Cerebellum (tissue), 4 donors: ENCODE measurements at places on chromosomes 12 and 14. TPM values are rescaled to one million over a fixed set of nuclear protein-coding genes. Genes with fewer than 3 reads are reported as not detected.

DNA sequence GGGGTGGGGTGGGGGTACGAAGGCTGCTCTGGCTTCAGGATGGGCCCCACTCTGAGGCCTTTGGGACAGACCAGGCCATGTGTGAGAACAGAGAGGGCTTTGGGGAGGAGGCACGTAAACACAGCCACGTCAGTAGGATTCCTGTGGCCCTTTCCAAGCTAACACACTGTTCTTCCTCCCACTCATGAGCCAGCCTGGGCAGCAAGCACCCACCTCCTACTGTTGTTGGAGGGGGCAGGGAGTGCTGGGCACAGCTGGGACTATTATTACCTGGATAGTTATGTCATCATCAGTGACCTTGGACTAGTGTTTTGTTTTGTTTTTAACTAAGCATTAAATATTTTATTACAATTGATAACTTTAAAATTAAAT is 5.3 kb downstream of the CHGA start:
- no peak for DNase-seq

- no peak for DNase-seq
Observed at GRCh38 chr12:23550753-23551152, 398.7 kb downstream of the SOX5 start.

DNA sequence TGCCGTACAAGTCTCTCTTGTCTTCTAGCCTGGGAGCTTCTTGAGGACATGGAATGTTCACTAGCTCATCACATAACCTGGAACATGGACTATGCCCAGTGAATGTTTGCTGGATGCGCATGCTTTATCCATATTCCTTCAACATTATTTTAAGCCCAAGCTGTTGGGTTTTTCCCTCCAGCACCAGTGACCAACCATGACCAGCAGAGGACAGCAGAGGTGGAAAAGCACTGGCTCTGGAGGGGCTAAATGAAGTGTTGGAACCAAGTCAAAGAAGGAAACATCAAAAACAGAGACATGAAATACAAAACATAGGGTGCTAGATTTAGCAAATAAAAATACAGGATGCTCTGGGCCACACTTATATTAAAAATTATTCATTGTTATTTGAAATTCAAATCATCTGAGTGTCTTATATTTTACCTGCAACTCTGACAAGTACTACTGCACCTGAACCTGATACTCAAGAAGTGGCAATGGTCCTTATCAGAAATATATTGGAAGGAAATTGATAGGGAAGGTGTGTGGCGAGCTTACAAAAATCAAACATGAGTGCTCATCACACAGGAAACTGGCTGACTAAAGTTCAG is 23.1 kb upstream of the HELB start:
- no peak for DNase-seq

- DNase-seq = no peak
Observed at GRCh38 chr14:92988786-92989755, 66.1 kb downstream of the CHGA start.

- DNase-seq = peak; percentile 3
Observed at GRCh38 chr12:3964439-3964838, 91.2 kb upstream of the PARP11 start.

GRCh38 chr14:60232185-60232584 is 16.8 kb upstream of the PPM1A start:
- no peak for DNase-seq

DNA sequence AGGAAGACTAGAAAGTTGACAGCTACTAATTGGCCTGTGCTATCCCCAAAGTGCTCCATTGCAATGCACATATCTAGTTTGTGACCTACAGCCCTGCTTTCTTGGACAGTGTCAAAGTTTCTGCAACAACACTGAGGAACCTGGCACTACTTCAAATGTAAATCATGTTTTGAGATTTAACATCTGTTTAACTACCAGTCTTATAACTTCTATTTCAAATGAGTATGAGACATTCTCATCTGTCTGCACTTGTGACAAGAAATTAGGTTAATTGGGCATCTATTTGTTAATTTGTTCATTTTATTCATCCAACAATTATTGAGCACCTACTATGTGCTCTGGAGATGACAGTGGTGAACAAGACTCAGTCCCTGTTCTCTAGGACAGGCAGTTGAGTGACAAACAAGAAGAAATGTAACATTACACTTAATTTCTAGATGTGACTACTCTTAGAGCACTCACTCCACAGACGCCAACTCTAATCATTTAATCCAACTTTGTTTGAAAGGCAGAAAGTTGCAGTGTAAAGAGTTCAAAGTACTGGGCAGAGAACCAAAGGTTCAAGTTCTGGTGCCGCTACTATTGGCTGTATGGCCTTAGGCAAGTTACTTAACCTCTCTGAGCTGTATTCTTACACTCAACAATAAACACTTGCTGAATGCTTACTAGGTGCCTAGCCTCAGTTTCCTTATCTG is 74.8 kb downstream of the HECTD4 start:
- DNase-seq = no peak

DNA sequence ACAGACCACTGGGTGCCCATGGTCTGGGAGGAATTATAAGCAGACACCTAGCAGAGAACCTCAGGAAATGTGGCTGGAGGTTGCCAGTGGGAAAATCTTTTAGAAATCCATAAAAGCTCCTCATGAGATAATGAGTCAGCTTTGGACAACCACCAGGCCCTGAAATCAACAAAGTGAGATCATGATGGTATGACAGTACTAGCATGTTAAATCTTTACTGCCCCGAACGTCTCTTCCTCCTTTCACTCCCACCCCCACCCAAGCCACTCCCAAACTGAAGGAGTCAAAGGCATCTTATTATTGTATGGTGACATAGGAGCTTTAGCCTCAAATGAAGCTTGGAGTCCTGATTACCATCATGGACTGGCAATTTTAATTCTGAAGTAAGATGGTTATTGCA is 240.0 kb downstream of the DIO2 start:
- DNase-seq = no peak

DNA sequence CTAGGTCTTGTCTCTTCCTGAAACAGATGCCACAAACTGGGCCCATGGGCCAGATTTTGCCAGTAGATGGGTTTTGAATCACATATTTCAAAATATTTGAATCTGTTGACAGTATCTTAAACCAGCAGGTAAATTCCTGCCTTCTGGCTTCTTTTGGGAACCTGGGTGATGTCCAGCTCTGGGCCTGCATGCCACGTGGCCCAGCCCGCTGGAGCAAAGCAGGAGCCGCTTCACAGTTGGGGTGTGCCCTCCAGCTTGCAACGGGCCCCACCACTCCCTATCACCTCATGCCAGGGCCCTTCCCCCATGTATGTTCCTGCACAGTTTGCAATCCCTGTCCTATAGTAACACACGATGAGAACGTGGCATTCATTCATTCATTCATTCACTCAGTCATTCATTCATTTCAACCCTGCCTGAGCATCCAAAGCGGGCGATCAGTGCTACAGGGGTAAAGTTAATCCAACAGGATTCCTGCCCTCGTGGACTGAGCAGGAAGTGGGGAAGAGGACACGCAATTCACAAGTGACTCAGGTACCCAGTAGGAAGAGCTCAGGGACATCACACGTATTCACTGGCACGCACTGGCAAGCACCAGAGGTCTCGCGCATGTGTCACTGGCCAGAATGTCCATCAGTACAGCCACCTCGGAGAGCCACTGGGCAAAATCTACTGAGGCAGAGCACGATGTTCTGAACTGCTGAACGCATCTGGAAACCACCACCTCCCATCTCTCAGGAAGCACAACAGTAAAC is 27.8 kb downstream of the SCARB1 start:
- peak; percentile 45 for DNase-seq

- no peak for DNase-seq
Observed at GRCh38 chr12:74499192-74499591, 38.4 kb upstream of the ATXN7L3B start.

DNA sequence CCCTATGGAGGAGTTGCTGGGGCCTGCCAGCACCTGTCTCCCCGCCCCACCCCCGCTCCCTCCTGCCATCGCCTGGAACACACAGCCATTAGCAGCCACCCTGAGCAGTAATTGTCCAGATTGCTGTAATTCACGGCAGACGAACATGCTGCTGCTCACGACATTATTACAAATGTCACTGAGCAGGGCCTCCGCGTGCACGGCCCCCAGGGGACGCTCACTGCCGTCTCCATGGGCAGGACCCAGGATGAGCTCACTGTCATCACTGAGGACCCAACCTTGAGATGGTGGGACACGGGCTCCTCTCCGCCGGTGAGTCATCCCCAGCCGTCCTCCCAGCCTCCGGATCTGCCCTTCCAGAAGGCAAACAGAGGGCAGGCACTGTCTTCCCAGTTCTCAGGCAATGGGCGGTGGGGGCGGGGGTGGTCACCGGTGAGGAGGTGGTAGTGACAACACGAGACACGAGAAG is 100.4 kb downstream of the RFLNA start:
- peak; percentile 56 for DNase-seq

GRCh38 chr12:71846322-71846940 is 6.9 kb downstream of the TBC1D15 start:
- no peak for DNase-seq

DNA sequence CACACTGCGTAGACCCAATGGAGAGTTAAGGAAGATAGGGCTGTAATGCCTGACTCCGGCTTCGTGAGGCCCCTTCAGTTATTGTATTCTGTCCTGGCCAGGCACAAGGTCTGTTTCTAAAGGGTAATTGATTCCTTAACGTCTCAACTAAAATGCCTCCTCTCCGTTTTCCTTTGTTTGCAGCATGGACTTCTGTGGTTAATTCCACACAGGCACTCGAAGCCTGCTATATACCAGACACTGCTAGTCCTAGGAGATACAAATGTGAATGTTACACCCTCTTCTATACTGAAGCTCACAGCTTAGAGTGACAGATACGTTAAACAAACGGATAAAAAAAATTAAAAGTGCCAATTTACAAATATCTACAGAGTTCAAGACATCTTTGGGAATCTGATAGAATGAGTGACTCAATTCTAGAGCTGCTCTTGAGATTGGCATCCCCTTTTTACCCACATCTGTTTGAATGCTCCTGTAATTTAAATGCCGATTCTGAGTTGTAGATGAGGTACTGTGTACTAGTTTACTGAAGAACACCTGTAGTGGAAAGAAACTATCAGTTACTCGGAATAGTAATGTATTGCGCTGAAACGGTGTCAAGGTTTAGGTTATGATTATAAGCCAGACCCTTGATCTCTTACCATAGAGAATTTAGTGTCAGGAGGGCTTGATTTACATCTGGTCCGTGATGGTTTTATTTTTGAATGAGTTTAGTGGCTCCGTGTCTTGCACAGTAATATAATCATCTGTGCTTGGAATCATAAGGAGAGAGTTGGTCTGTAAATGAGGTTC is 784 bp downstream of the PSMA6 start:
- DNase-seq = no peak

DNA sequence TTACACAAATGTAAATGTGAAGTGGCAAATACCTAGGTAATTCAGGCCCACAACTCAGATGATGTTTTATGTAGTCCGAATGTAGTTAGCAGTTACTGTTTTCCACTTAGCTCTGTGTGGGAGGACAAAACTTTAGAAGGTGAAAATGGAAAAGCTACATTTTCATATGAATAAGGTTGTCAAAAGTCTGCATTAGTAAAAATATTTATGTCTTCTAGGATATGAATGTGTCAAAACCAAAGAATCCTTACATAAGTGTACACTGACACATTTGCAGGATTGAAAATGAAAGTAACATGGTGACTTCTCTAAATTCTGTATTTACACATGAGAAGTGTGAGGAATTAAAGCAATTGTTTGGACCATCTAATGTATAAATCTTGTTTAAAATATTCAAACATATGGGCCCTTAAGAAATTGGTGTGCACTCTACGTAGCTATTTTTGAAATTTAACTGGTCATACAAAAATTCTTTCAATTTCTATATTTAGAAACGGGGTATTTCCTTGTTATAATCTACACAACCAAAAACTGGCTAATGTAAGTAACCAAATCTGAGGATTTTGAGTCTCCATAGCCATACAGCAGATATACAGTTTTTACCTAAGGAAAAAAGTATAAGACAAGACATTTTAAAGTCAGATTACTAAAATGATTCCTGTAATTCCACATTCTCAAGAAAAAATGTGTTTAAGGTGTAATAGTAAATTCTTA is 5.4 kb downstream of the CDKN1B start:
- DNase-seq = no peak

Gene RNU4-1
- total RNA-seq = under 0.01 TPM

Gene ADCY6
- 47.3 TPM for total RNA-seq

Gene SERPINA10
- total RNA-seq = not detected

Gene OR6C1
- not detected for total RNA-seq

Gene PLXNC1
- total RNA-seq = 105 TPM

Gene CISTR
- total RNA-seq = not detected
